ENCODE measurements at places on chromosomes 7 and 10. TPM values are rescaled to one million over a fixed set of nuclear protein-coding genes. Genes with fewer than 3 reads are reported as not detected.

CLDN4 gene
- total RNA-seq: 1,331 TPM

TRIM24 gene
- 19.6 TPM for total RNA-seq

SEMA3C gene
- 79.6 TPM for total RNA-seq

HMX3 gene
- not detected for total RNA-seq

AKR1D1 gene
- total RNA-seq: not detected

FAM13C gene
- not detected for total RNA-seq

IGFBP1 gene
- 0.31 TPM for total RNA-seq

GRCh38 chr7:50409856-50410745 lies 40.0 kb downstream of the FIGNL1 start:
- DNase-seq: no peak

- DNase-seq: no peak
Observed at GRCh38 chr7:126103582-126103981, 1149.2 kb downstream of the GRM8 start.

- DNase-seq: no peak
Observed at GRCh38 chr7:7793921-7794320, 75.5 kb upstream of the RPA3 start.

DNA sequence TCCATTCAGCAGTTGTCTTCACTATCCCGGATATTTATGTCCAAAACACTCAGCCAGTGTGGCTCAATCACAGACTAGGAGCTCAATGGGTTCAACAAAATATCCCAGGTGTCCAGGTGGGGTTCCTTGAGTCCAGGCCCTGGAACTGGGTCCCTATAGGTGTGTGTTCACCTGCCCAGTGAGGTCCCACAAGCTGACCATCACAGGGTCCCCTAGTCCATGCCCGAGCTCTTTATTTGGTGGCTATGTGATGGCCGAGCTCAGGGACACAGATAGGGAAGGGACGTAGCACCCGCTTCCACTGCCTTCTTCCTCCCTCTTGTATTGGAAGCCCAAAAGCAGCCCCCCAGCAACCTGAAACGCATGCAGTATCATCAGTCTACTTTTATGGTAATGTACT lies 78.9 kb upstream of the DDC start:
- DNase-seq: no peak

DNA sequence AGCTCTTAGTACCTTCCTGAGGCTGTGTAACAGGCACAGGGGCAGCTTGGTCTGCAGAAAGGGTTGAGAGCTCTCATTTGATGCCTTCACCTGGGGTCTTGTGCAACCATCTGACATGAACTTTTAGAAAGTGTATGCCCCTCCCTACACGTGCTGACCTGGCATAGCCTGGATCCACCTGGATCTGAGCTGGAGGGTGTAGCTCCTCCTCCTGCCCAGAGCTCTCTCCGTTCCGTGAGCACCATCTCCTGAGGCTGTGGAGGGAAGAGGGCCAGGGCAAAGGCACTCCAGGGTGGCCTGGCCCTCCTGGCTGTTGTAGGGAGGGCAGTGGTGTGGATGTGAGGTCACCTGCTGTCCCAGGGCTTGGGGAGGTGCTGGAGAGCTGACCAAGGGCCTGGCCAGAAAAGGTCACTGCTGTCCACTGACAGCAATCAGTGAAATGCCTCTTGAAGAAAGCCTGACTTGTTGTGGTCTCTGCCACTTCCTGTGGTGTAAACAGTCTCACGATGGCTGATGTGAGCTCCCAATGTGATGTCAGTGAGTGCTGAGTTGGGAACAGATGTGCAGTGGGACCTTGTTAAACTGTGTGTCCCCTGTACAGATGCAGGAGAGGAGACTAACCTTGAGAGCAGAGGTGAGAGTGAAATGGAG lies 23.0 kb downstream of the AMZ1 start:
- DNase-seq: no peak

DNA sequence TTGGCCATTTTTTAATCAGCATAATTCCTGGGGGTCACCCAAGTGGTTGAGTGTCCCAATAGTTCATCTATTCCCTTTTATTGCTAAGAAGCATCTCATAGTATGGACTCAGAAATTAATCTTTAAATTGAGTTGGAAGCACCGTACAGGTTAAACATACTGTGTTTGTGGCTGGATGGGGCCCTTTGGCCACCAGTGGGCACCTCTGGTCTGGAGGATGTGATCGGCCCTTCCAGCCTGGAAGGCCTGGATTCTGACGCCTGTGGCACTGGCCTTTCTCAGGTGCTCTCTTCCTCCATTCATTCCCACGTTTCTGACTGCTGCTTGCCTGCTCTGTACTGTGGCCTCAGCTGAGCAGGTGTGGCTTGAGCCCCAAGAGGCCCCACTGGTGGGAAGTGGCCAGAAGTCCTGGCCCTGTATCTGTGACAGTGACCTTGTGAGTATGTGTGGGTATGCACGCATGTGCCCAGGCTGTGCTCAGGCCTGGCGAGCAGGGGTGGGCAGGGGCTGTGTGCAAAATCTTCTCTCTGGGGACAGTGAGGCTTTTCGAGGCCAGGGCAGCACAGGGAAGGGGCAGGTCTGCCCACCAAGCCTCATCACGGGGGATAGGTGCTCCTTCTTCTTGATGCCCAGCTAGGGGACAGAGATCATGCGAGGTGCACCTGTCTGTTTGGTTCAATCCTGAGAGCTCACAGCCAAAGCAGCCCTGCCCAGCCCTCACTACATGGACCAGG lies 30.1 kb downstream of the LDB3 start:
- peak; percentile 60 for DNase-seq

DNA sequence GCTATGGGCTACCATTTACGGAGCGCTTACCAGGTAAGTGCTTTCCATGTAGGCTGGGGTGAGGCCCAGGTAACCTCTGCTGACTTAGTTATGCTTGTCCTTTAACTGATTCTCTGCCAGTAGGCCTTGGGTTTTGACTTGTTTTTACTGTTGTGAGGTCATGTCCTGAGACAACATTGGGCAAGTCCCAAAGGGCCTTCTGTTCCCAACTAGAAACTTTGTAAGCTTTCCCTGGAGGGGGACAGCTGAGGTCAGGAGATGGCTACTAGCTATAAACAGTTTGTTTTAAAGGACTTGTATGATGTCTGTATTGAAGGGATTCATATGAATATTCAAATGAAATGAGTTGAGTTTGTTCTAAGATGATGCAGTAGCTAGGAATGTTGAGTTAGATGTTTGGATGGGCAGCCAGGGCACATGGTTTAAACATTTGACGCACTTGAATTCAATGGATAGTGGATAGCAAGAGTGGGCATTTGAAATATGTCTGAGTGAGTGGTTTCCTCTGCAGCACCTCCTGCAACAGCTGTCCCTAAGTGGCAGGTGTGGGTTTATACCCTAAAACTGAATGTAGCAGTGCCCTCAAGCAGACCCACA lies 10.0 kb upstream of the SGPL1 start:
- no peak for DNase-seq

DNA sequence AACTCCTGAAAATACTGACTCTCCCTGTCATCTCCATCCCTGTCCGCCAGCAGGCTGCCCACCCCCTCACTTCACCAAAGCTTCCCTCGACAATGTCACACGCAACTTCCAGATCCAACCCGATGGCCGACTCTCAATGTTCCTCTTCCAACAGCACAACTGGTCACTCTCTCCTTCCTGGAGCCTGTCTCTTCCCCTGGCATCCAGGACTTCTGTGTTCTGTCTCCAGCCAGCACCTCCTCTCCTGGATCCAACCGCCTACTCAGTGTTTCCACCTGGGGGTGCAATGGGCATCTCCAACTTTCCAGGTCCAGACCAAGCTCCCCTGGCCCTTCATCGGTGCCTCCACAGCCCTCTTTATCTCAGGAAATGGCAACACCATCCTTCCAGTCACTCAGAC lies 8.6 kb downstream of the CPA5 start:
- DNase-seq: no peak

Measured in HT-29 (cell line).